ENCODE measurements at places on chromosomes 2 and 18.

GRCh38 chr2:30225131-30225762 is 6.1 kb upstream of the LBH start:
- no peak for DNase-seq

GRCh38 chr2:47658646-47659320 is 124.2 kb upstream of the MSH6 start:
- no peak for DNase-seq

GRCh38 chr18:506264-506663 is 5.8 kb upstream of the COLEC12 start:
- DNase-seq = no peak

- no peak for DNase-seq
Measured at GRCh38 chr18:51537487-51537886, 340.0 kb upstream of the MEX3C start.

DNA sequence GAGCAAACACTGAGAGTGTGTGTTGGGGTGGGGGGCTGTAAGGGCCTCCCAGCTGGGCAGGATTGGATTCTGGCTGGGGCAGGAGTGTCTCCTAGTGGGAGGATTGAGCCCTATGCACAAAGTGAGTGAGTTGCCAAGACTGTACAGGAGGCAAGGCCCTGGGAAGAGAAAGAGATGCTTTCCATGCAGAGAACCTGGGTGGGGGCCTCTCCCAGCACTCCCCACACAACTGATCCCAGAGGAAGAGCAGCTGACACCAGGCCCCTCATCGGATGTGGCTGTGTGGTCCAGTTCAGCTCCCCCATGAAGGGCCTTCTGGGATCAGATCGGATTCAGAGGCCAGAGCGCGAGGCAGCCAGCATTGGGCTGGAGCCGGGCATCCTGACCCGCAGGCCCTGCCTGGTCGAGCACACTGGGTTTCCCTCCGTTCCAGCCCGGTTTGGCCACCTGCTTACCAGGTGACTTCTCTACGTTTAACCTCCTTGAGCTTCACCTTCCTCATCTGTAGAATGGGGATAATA is 49.4 kb upstream of the FAHD2A start:
- no peak for DNase-seq

GRCh38 chr2:98777076-98777475 is 46.1 kb upstream of the MGAT4A start:
- DNase-seq = no peak

DNA sequence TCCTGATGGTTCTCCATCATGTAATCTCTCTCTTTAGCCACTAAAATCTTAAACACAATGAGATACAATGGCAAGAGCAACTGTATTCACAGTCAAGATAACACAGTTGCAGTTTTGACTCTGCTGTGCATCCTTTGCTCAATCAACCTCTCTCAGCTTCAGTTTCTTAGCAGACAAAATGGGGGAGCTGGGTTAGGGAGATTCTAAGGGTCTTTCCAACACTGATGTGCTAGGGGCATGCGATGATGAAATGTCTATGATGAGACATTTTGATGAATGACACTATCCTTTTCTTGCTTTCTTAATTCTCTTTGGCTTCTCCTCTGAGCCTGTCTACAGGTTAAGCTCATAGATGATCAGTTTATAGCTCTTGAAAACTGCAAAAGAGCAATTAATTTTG is 1.1 kb downstream of the SERPINB10 start:
- no peak for DNase-seq

- no peak for DNase-seq
Measured at GRCh38 chr2:186437719-186438118, 48.3 kb upstream of the ZC3H15 start.

GRCh38 chr18:55593888-55594287 is 5.9 kb upstream of the TCF4 start:
- no peak for DNase-seq

DNA sequence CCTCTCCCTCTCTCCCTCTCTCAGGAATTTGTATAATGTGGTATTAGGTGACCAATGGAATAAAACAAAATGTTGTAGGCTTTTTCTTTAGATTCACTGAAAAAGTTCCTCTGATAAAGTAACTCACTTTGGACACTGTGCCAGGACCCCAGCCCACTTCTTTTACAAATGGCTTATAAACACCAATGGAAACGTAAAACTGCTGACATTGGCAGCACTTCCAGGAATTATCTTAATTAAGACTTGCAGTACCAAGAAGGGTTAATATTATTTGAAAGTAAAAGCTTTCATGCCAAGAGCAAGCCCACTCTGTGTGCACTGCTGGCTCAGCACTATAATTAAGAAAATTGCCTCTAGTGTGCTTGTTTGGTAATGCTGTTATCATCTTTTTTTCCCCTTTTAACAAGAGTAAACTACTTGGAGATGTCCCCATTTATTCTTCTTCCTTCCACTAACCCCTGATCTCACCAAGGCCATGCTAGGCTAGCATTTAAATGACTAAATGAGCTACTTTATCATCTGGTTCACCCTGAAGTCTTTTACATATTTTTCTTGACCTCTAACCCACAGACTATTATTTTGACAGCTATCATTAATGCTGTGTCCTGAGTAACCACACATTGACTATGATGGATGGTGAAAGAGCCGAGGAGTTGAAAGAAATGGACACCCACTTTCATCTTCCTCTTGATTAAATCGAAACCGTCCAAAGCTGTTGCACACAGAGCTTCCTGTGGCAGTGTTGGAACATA is 232.2 kb upstream of the ETAA1 start:
- DNase-seq = no peak

DNA sequence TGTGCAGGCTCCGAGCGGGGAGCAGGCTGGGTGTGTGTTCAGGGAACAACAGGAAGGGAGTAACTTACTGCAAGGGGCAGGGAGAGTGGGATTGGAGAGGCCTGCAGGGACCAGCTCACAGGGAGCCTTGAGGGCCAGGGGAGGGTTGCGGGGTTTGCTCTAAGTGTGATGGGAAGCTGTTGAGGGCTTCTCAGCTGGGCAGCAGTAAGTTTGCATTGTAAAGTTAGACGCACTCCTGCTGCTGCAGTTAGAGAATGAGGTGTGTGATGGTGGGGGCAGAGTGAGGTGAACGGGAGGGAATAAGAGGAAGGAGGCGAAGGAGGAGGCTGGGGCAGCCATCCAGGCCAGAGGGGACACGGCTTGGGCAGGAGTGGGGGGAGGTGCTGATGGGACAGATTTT is 53.4 kb downstream of the BOLA3 start:
- no peak for DNase-seq

GRCh38 chr2:202771336-202771735 is 100.2 kb downstream of the ICA1L start:
- no peak for DNase-seq

DNA sequence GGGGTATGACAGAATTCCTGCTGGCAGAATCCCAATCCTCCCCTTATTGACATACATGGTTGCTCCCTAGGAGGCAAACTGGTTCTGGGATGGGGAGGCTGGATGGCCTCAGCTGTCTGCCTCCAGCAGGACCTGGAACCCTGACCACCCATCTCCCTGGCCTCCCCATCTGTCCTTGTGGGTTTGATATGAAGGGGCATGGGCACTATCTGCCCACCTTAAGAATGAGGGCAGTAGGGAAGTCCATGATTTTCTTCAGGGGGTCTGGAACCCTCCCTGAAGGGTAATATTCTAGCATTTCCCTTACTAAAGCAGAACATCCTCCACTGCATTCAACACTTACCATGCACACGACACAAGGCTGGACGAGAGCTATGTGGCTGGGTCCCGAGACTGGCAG is 113.6 kb downstream of the VAPA start:
- DNase-seq = no peak

- no peak for DNase-seq
Measured at GRCh38 chr18:34493099-34493544, 217.0 kb upstream of the DTNA start.

DNA sequence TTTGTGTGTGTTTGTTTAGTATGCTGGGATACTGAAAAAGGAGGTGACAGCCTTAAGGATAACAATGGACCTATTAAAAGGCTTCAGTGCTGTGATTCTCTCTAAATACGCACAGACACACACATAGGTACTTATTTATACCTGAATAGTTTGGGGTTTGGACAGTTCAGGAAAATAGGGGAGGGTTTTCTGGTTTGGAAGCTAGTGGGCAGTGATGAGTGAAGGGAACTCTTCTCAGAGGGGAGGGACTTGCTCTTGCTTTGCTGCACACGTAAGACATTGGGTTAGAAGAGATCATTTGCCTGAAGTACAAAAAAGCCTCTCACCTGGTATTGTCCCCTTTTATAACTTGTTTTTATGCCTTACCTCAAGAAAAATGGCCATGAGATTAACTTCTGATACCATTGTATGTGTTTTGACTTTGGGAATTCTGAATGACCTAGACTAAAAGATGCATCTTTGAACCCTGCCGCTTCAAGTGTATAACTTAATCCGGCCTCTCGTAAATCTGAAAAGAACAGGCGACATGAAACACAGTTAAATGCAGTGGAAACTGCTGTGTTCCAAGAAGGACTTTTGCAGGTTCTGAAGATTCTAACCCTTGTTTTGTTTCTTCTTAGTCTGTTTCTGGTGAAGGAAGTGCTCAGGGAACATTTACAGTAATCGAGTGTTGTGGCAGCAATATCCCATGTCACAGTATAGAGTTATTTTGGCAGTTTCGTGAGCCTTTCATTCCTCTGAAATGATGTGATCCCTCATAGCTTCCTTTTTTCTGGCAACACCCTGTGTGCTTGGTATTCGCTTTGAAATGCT is 2.5 kb downstream of the CRIM1 start:
- no peak for DNase-seq

DNA sequence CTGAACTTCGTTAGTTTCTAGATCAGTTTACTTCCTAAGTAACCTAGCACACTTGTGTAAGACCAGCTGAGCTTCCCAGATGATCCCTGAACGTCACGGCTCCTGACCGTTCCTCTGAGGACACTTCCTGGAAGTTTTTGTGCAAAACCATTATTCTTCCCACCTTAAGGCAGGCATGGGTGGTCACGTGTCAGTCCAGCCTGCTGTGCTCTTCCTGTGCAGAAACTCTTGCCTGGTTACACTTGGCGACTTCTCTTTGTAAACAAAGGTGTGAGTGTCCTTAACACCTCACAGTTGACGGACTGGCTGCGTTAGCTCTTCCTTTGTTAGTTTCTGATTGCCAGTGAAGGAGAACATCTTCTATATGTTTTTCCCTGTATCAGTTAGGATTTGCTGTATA is 118.3 kb downstream of the SH3RF3 start:
- DNase-seq = no peak

DNA sequence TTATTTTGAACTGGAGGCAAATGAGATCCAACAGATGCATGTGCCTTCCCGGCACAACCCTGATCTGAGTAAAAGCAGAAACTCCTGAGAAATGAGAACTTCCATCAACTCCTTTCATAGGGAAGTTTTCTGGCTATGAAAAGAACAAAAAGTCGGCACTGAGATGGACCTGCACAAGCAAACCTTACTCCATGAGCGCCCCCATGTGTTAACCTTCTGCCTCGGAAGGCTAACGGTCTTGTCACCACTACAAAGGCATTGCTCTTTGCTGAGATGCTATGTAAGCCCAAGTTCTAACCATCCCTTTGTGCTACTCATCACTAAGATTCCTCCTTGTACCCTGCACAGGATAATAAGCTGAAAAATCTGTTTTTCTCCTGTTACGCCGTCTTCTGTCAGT is 57.3 kb upstream of the SULT1C3 start:
- DNase-seq = no peak

- DNase-seq = no peak
Measured at GRCh38 chr2:14232217-14232616, 400.3 kb upstream of the LRATD1 start.

- DNase-seq = no peak
Measured at GRCh38 chr2:112750560-112750843, 13.9 kb downstream of the CKAP2L start.

- no peak for DNase-seq
Measured at GRCh38 chr18:2394684-2395083, 176.6 kb downstream of the METTL4 start.

DNA sequence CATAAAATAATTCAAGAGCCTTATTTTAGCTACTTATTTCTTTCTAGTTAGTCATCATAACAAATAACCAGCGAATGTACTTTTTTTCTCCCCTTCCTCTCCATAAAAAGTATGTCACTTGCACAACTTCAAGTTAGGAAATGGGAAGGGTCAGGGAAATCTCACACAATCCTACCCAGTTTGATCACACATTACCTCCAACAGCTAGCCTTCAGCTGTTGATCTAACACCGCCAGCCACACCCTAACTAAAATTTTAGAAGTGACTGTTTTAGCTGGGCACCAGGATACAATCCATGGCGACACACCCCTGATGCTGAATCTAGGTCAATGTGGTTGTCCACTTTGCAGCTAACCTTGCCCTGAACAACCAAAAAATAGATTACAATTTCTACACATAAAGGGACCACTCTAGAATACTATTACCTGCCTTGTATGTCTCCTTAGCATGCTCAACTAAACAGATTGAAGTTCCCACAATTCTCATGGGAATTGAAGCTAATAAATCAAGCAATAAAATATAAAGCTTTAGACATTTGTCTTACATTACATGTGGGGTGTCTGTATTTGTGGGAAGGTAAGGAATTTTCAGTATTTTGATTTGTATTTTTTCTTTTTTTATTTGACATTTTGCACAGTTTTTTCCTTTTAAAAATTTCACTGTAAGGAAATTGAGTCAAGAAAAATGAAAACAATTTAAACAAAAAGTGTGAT is 7.3 kb upstream of the COL3A1 start:
- no peak for DNase-seq

GRCh38 chr2:232588680-232589585 is 38.4 kb downstream of the EIF4E2 start:
- DNase-seq = no peak

DNA sequence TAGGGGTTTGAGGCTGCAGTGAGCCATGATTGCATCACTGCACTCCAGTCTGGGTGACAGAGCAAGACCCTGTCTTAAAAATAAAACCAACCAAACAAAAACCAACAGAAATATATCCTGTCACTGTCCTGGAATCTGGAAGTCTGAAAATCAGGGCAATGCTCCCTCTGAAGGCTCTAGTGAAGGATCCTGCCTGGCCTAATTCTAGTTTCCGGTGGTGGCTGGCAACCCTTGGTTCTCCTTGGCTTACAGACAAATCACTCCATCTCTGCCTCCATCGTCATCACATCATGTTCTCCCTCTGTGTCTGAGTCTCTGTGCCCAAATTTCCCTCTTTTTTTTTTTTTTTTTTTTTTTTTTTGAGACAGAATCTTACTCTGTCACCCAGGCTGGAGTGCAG is 15.9 kb upstream of the VPS4B start:
- DNase-seq = no peak

- DNase-seq = no peak
Measured at GRCh38 chr2:8847400-8847799, 10.0 kb upstream of the KIDINS220 start.

DNA sequence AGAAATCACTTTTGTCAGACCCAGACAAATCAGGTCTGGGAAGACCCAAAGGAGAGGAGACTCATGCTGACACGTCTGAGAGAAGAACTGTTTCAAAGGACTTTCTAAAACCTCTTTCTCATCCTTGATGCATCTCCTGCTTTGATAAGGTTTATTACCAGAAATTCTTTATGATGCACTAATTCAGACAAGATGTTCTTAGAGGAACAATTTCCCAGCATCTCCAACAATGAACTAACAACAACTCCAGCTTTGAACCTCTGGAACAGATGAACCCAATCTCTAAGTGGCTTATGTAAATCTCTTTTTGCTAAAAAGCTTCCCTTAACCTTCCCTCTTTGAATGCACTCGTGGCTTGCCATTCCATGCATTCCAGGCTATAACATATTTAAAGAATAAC is 15.9 kb upstream of the SERPINB11 start:
- DNase-seq = no peak
